Stimulated activated naive B cell treated with anti-CD40 and anti-IgM and Interleukin-4, amounts not matched to agents 10 μg/mL and 1 μg/mL and 100 μg/mL, for 72 hours (primary cell): ENCODE measurements at places on chromosomes 13 and 19.
A peak's percentile ranks its signal among the peaks of the same experiment; 100 is the strongest.

DNA sequence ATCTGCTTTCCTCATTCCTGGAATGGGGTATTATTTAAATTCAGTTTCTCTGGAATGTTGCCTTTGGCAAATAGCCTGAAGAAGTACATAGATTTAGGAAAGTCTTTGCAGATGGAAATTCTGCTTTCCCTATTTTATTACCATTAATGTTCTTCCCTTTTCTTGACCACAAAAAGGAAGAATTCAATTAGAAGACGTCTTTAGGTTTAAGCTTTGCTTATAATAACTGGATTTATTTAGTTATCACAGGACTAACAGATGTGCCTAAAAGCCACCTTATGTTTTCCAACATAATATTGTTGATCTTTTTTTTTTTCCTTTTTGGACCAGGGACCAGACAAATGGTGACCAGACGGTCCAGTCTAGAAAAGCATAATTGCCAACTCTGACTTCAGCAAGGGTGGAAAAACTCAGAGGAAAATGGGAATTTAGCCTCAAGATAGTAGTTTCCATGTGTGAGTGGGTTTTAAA lies 210.1 kb upstream of the SPRY2 start:
- no peaks in the 10 kb centered on the region for H3K36me3 ChIP-seq
- no peak overlapping the region for H3K27ac ChIP-seq
- H3K27me3 ChIP-seq, result peaks cover 11% of the 10 kb centered on the region

DNA sequence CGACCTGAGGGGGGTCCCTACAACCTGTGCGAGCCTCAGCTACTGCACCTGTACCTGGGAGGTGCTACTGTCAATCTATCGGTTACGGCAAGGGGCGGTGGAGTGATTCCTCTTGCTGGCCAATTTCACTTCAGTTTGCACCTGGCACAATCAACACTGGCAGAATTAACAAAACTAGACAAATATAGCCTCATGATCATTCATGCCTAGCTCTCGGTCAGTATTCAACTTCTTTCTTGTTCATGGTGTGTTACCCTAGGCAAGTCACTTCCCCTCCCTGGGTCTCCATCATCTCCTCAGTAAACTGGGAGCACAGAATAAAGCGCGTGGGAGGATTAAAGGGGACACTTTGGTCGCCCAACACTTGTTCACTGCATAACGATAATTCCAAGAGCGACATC lies 618 bp downstream of the HAUS8 start:
- DNase-seq, result no peak
- no peaks in the 10 kb centered on the region for H3K27me3 ChIP-seq
- H3K36me3 ChIP-seq, result peaks cover 48% of the 10 kb centered on the region
- H3K27ac ChIP-seq, result peak overlapping the region; percentile 99
- peak overlapping the region; percentile 96 for H3K4me3 ChIP-seq

GRCh38 chr19:778910-779653 lies 18.2 kb upstream of the PTBP1 start:
- no peak overlapping the region for H3K4me3 ChIP-seq
- H3K36me3 ChIP-seq, result no peaks in the 10 kb centered on the region
- H3K4me1 ChIP-seq, result no peaks in the 10 kb centered on the region
- H3K27ac ChIP-seq, result no peak overlapping the region
- no peak for DNase-seq

DNA sequence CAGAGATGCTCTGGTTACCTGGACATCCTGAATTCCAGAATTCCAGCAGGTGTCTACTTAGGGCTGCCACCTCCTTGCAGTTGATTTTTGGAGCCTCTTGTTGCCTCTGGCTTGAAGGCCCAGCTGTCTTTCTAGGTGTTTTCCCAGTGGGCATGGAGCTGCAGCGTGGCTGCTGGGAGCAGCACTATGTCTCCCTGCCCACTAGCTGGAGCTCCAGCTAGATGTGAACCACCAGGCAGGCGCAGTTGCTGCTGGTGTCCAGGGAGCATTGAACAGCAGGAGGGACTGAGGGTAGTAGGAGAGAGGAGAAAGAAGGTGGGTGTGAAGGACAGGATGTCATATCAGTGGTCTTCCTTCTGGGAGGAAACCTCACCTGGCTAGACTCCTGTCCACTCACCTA lies 9.9 kb upstream of the SELENOW start:
- H3K4me3 ChIP-seq, result no peak overlapping the region
- no peaks in the 10 kb centered on the region for H3K4me1 ChIP-seq
- no peak for DNase-seq
- H3K27ac ChIP-seq, result no peak overlapping the region
- H3K36me3 ChIP-seq, result no peaks in the 10 kb centered on the region

- no peak overlapping the region for H3K4me3 ChIP-seq
- H3K27ac ChIP-seq, result no peak overlapping the region
- no peaks in the 10 kb centered on the region for H3K4me1 ChIP-seq
- H3K36me3 ChIP-seq, result no peaks in the 10 kb centered on the region
- peaks cover 21% of the 10 kb centered on the region for H3K27me3 ChIP-seq
These were observed 146.8 kb downstream of the STK24 start for GRCh38 chr13:98429977-98430736.

DNA sequence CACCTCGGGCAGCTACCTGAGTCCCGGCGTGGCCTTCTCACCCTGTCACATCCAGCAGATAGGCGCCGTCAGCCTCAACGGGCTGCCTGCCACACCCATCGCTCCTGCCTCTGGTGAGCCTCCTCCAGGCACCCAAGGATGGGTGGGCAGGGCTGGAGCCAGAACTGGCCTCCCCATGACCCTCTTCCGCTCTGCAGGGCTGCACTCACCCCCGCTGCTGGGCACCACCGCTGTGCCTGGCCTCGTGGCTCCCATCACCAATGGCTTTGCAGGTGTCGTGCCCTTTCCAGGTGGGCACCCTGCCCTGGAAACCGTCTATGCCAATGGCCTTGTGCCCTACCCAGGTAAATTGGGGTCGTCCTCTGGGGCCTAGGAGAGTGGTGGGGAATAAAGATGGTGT lies 57.7 kb downstream of the CELF5 start:
- no peaks in the 10 kb centered on the region for H3K36me3 ChIP-seq
- DNase-seq, result no peak
- no peak overlapping the region for H3K27ac ChIP-seq
- peaks cover 9% of the 10 kb centered on the region for H3K4me1 ChIP-seq

- peaks cover 30% of the 10 kb centered on the region for H3K36me3 ChIP-seq
- H3K4me1 ChIP-seq, result peaks cover 47% of the 10 kb centered on the region
- no peaks in the 10 kb centered on the region for H3K27me3 ChIP-seq
- H3K27ac ChIP-seq, result peak overlapping the region; percentile 3
These were observed 20.9 kb downstream of the KLHL26 start for GRCh38 chr19:18657590-18658365.

DNA sequence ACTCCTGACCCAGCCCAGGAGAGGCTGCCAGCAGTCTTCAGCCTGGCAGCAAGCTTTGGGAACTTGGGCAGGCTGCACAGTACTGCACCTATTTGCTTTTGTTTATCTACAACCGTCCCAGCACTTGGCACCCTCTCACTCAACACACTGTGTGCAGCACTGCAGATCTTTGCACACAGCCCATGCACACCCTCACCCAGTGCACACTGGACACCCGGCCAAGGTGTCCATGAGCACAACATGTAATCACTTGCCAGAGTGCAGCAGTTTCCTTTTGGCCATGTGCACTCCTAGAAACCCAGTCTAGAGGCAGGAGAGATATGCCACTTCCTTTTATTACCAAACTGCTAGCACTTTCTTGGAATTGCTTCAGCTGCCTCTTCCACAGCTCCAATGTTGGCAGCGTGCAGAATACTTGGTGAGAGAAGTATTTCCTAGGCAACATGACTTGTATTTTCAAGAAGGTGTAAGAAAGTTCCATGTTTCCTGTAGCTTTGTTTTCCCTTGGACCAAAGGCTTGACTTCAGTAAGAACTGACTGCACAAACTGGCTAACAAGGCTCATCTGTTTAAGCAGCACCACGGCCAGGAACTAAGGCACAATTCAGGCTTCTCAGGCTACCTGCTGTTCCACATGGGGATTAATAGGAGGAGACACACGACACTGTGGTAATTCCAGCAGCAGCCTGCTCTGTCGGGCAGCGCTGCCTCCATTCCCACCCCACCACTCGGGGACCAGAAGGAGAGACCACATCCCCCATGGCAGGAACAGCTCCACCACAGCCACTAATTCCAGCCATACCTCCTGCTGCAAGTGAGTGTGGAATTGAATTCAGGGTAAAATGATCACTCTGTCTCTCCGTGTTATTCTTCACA lies 15.3 kb downstream of the ATP7B start:
- DNase-seq, result no peak
- H3K27me3 ChIP-seq, result peaks cover 23% of the 10 kb centered on the region
- no peaks in the 10 kb centered on the region for H3K36me3 ChIP-seq
- H3K4me1 ChIP-seq, result no peaks in the 10 kb centered on the region

- no peak overlapping the region for H3K4me3 ChIP-seq
- peaks cover 5% of the 10 kb centered on the region for H3K27me3 ChIP-seq
- DNase-seq, result no peak
- no peaks in the 10 kb centered on the region for H3K4me1 ChIP-seq
- H3K27ac ChIP-seq, result no peak overlapping the region
These were observed 805.7 kb downstream of the PCDH9 start for GRCh38 chr13:66424422-66424821.

GRCh38 chr19:34818270-34818669 lies 45.3 kb upstream of the ZNF599 start:
- peaks cover 4% of the 10 kb centered on the region for H3K4me1 ChIP-seq
- no peak overlapping the region for H3K27ac ChIP-seq
- no peak overlapping the region for H3K4me3 ChIP-seq
- H3K36me3 ChIP-seq, result peaks cover 5% of the 10 kb centered on the region

DNA sequence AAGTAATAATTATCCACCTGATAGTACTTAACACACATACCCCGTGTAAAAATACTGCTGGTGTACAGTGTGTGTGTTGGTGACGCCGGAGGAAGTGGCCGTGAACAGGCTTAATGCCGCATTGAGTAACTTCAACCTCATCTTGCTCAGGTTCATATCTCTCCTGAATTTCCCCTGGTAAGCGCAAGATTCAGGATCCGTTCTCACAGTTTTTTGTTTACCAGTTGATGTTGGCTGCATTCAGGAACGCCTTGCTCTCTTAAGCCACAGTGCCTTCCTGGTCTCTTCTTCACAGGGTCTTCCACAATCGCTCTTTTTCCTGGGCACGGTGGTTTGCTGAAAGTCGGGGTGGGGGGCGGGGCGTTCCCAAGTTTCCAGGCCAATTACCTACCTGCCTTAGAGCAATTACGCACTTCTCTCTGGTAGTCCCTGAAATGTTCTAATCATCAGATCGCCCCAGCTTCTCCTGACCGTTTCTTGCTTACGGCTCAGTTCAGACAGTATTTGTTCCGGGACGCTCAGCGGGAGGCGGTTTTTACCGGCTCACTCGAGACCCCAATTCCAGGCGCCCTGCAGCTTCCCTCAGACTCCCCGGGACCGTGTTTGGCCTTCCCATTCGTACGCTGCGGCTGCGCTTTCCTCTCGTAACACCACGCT lies 706 bp upstream of the DNAJC3 start:
- peak overlapping the region; percentile 98 for H3K27ac ChIP-seq
- H3K4me3 ChIP-seq, result peak overlapping the region; percentile 88
- DNase-seq, result no peak

DNA sequence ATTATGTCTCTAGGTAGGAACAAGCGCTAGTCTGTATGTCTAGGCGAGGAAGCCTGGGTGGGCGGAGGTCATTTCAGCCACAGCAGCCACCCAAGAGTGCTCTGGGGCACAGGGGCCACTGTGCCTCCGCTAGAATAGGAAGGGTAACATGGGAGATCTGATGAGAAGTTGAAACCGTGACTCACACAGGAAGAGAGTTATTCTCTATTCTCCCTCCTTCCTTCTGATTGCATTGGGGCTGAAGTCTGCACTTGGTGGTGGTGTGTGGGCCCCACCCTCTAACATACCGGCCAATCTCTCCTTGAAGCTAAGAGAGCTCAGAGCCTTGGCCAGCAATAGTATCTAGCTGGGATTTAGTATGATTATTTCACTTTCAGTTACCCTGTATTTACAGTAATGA lies 20.3 kb upstream of the GGACT start:
- no peak for DNase-seq
- peaks cover 55% of the 10 kb centered on the region for H3K4me1 ChIP-seq
- H3K36me3 ChIP-seq, result peaks cover 16% of the 10 kb centered on the region

DNA sequence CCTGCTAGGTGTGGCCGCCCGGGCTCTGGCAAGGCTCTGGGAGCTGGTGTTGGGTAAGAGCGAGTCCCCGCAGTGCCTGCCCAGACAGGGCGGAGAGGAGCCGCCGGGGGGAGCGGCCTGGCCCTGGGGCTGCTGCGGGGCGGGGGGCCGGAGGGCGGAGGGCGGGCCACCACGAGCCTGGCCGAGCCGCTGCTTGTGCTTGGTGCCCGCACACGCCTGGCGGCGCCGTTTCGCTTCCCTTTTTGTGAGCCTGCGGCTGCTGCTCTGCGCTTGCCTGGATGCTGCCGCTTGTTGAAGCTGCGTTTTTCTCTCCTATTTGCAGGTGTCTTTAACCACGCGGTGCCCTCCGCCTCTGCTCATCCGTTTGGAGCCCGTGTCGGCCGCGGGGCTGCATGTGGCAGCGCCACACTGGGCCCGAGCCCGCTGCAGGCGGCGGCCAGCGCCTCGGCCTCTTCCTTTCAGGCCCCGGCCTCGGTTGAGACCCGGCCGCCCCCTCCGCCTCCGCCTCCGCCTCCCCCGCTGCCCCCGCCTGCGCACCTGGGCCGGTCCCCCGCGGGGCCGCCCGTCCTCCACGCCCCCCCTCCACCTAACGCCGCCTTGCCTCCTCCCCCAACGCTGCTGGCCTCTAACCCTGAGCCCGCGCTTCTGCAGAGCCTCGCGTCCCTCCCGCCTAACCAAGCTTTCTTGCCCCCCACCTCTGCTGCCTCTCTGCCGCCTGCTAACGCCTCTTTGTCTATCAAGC lies 8.5 kb downstream of the PLEKHJ1 start:
- H3K36me3 ChIP-seq, result peaks cover 60% of the 10 kb centered on the region
- peak overlapping the region; percentile 20 for H3K27ac ChIP-seq
- no peak for DNase-seq
- peaks cover 25% of the 10 kb centered on the region for H3K4me1 ChIP-seq
- no peaks in the 10 kb centered on the region for H3K27me3 ChIP-seq

DNA sequence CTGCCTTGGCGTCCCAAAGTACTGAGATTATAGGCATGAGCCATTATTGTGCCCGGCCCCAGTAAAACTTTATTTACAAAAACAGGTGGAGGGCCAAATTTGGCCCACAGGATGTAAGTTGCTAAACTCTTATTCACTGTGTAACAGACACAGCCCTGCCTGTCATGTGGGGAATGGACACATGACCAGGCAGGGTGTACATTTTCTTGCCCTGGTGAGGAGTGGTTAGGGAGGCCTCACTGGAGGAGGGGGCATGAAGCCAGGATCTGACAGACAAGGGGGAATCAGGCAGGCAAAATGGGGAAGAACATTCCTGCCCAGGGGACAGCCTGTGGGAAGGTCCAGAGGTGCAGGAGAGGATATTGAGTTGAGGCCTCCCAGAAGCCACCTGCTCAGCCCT lies 7.4 kb upstream of the PGLS start:
- no peak for DNase-seq
- H3K4me3 ChIP-seq, result no peak overlapping the region
- no peak overlapping the region for H3K27ac ChIP-seq
- no peaks in the 10 kb centered on the region for H3K27me3 ChIP-seq

DNA sequence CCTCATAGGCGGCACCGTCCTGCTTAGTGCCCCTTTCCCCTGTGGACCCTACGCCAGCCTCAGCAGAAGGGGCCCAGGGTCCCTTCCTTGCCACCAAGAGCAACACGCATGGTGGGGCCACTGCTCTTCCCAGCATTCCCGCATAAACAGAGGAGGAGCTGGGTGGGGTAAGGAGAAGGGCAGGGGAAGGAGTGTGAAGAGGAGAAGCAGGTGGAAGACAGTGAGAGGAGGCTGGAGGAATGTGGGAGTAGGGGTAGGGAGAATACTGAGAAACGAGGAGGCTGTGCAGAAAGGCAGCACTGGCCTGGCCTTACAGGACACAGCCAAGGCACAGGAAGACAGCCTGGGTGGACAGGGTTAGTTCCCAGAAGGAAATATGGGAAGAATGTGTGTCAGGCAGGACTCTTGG lies 43.9 kb downstream of the ZNF331 start:
- no peak overlapping the region for H3K27ac ChIP-seq
- peaks cover 38% of the 10 kb centered on the region for H3K36me3 ChIP-seq
- no peak overlapping the region for H3K4me3 ChIP-seq
